ENCODE measurements at places on chromosomes 1 and 21.
A peak's percentile ranks its signal among the peaks of the same experiment; 100 is the strongest.

DNA sequence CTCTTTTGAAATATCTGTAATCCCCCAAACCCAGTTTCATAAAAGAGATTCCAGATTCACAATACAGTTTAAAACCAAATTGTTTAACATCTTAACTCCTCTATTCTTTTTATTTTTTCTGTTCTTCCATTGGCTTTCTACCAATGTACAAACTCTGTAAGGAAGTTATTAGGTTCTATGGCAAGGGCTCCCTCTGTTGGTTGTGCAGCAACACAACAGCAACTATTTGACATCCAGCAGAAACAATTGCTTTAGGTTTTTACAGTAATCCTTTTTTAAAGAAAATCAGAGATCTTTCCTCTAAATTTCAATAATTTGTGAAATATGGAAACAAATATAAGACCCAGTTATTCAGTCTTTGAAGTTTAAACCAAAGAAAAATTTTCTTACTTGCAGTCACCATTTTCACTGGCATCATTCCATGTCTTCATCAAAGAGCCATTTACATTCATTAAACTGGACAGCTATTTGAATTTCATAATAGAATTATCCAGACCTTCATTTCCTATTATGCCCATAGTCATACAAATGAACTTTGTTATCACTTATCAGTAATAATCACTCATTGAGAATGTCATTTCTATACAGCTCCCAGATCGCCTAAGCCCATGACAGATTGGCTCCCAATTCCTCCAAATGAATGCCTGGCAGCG lies 46.5 kb upstream of the RNF11 start:
- DNase-seq = peak; percentile 50

DNA sequence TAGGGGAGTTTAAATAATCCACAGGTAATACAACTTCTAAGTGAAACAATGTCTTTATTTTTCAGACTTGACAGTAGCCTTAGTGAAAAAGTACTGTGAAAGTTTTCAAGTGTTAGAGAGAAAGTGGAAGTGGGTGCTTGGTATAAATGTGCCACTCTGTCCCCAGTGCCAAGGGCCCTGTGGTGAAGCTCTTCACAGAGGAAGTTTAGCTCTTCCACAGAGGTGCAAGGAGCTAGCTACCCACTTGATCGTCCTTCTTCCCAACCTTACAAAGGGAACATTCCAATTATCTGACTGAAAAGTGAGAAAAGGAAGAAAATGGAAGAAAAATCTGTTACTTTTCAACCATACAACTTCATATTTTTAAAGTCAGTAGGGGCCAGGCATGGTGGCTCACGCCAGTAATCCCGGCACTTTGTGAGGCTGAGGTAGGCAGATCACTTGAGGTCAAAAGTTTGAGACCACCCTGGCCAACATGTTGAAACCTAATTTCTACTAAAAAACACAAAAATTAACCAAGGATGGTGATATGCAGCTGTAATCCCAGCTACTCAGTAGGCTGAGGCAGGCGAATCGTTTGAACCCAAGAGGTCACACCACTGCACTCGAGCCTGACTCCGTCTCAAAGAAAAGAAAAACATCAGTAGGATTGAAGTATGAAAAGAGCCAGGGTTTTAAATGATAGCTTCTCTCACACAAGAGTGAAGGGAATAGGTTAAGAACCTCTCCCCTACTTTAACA lies 41.0 kb upstream of the PTPRC start:
- no peak for DNase-seq

DNA sequence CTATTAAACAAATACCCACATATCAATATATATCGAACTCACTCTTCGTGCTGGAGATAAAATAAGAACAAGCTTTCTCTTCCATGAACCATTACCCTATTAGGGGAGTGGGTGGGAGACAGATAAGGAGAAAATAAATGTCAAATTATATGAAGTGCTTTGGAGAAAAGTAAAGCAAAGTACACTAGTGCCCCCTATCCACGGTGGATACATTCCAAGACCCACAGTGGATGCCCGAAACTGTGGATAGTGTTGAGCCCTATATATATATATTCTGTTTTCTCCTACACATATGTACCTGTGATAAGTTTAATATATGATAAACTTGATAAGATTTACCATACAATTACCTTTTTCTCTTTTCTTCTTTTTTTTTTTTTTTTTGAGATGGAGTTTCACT lies 54.6 kb downstream of the FH start:
- no peak for DNase-seq

GRCh38 chr1:44408632-44409602 lies 3.9 kb downstream of the RNF220 start:
- no peak for DNase-seq

DNA sequence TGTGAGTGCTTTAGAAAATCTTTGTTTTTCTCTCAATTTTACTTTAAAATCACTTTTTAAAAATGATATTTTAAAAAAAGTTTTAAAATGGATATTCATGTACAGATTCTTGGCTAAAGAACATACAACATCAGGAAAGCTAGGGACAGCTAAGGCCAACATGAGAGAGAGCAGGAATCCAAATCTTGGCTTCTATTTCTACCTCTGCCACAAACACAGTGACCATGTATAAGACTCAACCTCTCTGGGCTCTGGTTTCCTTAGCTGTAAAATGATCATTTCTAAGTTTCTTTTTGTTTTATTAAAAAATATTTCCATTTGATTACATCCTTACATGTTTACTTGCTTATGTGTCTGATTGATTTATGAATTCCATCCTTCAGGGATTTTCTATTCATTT lies 1.2 kb downstream of the VCAM1 start:
- no peak for DNase-seq

- DNase-seq = no peak
Observed at GRCh38 chr1:98103617-98104285, 182.9 kb upstream of the DPYD start.

DNA sequence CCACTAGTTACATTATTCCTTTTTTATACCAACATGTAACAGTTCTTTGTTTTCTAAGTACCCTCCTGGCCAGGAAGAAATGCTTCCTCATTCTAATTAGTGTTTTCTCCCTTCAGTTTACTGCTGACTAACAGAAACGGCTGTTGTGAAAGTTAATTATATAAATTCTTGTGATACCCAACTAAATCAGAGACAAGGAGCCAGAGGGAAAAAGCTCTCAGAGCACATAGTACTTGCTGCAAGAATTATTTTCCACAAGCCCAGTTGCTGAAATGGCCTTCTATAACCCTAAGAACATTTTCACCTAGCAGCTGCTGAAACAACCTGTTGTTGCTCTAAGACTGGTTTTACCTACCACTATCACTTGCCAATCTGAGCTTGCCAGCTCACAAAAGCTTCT lies 82.4 kb downstream of the FAF1 start:
- DNase-seq = no peak

DNA sequence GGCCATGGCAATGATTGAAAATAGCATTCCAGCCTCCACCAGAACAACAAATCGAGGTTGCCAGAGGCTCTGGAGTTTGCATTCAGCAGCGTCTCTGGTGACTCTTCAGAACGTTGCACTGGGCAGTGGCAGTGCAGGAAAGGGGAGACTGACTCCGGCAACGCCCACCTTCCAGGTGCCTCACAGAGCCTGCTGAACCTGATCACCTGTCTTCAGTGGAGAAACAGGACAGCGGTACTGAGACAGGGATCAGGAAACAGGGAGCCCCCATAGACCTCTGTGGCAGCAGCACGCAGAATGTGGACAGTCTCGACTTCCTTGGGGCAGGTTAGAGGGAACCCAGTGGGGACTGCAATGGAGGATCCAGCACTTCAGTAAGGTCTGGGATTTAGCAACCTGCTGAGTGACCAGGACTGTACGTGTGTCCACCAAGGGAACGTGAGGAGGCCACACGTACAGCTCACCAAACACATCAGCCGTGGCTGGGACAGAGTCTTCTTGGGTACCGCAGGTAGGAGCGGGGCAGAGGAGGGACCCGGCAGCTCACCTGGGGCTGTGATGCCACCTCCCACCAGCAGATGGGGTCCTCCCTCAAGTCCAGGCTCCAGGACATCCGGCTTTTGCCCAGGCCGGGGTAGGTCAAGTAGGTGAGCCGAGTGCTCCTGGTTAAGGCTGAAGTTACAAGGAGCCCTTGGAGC lies 128.6 kb downstream of the PRDM2 start:
- no peak for DNase-seq

- DNase-seq = no peak
Observed at GRCh38 chr1:171998711-171999110, 157.4 kb downstream of the DNM3 start.

DNA sequence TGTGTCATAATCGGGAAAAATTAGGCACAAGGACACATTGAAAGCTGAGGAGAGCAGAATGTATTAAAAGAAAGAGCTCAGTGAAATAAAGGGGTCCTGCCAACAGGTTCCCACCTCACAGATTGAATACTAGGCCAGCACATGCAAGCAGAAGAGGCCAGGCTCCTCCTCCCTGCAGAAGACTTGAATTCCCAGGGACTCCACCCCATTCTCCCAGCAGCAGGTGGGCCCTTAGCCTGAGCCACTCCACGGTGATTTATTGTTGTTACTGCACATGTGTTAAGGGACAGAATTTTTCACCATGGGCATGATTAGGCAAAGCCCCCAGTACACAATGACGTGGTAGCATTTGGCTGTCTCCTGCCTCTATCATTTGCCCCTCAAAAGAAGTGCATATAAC lies 1844.7 kb downstream of the NCAM2 start:
- DNase-seq = no peak

DNA sequence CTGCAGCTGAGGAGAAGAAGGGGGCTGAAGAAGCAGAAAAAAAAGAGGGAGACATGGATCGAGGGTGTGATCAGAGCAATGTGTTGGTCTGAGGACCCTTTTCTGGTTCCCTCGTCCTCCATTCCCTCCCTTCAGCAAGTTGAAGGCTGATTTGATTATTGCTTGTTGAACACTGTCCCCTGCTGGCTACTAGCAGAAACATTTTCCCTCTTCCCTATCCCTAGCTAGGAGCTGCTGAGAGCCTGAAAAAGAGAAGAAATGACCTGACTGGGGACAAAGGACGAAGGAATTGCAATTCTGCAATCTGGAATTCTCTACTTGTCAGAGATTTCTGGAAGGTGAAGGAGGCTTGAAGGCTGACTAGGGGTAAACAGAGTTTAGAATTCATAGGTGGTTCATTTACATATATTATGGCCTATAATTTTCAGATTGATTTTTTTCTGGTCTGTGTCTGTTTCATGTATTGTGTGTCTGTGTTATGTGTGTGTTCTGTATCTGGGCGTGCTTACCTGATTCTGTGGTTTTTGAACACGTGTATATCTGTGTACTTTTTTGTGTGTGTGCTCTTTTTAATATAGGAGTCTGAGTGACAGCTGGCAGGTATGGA lies 9.8 kb downstream of the NHLH1 start:
- peak; percentile 37 for DNase-seq

GRCh38 chr1:53579221-53580008 lies 120.2 kb downstream of the DMRTB1 start:
- no peak for DNase-seq

GRCh38 chr1:101540161-101540560 lies 303.3 kb downstream of the S1PR1 start:
- no peak for DNase-seq

DNA sequence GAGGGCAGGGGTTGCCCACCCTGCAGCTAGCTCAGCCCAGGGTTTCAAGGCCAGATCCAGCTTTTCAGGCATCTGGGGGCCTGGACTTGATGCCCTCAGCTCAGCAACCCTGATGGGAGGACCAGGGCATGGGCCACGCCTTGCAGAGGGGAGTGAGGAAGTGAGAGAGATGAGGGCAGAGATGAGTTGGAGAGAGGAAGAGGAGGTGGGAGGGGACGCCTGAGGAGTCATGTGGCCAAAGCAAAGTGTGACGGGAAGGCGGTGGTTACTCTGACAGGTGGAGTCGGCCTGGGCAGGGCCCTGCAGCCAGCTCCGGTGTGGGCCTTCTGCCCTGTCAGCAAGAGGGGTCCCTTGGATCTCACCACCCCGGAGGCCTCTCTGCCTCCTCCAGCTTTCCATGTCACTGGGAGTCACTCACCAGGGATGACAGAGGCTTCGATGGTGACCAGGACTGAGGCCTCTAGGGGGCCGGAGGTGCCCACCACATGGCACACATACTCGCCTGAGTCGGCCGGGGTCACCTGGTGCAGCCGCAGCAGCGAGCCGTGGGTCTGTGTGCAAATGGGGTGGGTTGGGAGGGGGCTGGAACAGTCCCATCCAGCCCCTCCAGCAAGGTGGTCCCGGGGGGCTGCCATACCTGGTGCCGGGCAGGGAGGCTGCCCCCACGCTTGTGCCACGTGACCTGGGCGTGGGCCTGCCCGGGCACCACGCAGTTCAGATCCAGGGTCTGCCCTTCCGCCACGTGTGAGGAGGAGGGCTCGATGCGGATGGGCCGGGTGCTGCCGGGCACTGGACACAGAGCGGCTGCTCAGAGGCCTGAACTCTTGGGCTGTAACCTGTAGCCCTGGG lies 40.4 kb downstream of the LDLRAD2 start:
- DNase-seq = no peak

- DNase-seq = no peak
Observed at GRCh38 chr1:236524895-236525184, 1.1 kb downstream of the LGALS8 start.

- no peak for DNase-seq
Observed at GRCh38 chr1:149848340-149849110, 50.8 kb upstream of the BOLA1 start.

Data from AG04450 (cell line).